NCI-H510A treated with DMSO at 0.1 percent for 48 hours (cell line): ENCODE measurements at places on chromosomes 16 and 17.

- DNase-seq: peak; percentile 86
Measured at GRCh38 chr17:41695954-41696757, 7.5 kb downstream of the EIF1 start.

DNA sequence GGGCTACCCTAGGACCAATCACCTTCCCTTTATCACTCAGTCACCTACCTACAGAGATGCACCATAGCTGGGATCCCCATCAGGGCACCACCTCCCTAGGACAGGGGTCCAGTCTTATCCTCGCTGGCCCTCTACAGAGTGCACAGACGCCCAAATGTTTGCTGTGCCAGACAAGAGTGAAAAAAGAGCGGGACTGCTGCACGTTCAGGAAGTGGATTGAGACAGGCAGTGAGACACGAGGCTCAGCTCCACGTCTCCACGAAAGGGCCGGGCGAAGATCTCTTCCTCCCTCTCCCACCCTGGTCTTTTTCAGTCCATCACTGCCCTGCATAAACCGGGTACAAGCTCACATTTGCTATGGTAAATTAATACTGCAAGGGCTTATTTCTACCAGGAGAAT, 95.5 kb downstream of the ZFHX3 start:
- no peak for DNase-seq

DNA sequence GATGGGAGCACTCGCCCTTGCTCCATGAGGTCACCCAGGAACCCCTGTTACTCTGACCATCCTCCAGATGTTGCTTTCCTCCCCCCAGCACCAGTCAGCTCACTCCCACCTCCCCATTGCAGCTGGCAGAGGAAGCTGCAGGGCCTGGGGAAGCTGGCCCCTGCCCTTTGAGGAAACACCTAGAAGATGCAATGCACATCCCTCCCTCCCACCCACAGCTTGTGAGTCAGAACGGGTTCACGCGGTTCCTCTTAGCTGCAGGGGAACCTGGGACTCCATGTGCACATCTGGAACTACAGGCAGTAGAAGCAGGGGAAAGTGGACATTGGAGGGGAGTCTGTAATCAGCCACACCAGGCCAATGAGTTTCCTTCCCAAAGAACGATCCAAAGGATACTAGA, 96.9 kb downstream of the KATNIP start:
- DNase-seq: no peak

DNA sequence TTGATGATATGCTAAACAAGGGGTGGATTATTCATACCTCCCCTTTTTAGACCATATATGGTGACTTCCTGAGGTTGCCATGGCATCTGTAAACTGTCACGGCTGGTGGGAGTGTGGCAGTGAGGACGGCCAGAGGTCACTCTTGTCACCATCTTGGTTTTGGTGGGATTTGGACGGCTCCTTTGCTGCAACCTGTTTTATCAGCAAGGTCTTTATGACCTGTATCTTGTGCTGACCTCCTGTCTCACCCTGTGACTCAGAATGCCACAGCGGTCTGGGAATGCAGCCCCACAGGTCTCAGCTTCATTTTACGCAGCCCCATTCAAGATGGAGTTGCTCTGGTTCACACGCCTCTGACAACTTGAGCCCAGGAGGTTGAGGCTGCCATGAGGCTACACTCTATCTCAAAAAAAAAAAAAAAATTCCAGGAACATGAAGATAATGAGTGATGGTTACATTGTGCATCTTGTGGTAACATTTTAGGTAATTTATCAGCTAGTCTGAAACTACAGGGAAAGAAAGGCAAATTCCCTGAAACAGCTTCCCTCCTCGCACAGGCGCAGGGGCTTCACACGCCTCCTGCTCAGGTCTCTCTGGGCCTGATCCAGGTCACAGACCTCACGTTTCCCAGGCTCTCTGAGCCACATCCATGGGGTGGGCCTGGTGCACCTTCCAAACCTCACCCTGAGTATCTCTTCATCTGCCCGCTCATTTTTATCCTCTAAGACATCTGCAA, 15.3 kb upstream of the UBE2I start:
- DNase-seq: no peak

GRCh38 chr16:54594601-54595391, 308.2 kb upstream of the IRX3 start:
- no peak for DNase-seq

GRCh38 chr17:51371732-51372151, 111.4 kb downstream of the UTP18 start:
- DNase-seq: peak; percentile 77

DNA sequence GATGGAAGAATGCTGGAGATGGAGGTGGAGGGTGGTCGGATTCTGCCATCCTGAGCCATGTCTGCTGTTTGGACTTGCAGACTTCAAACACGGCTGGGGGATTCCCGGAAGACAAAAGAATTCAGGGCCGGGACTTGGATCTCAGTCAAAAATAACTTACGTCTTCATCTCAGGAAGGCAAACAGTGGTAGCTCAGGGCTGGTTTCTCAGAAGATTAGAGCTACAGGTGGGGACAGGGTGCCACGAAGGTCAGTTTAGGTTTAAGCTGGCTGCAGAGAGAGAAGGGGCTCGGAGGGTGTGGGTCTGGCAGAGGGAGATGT, 4.3 kb upstream of the RHBDL3 start:
- no peak for DNase-seq

GRCh38 chr16:88861359-88861758, 4.4 kb downstream of the TRAPPC2L start:
- no peak for DNase-seq

DNA sequence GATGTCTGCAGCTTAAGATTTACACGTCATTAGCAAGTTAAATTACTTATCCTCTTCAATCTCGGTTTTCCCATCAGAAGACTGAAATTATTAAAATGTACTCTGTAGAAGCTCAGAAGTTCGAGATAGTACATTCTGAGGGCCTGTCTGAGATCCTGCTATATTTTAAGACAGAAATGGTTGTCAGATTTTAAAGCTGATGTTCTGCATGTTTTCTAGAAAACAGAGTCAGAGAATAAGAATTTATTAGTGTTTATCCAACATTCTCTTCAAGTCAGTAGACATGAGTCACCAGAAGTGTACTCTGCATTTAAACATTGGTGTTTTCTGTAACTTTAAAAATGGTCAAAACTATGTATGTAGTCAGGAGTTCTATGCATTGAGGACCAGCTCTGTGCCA, 155.2 kb upstream of the MYOCD start:
- DNase-seq: no peak

- DNase-seq: no peak
Measured at GRCh38 chr17:9339958-9340357, 235.7 kb downstream of the STX8 start.

GRCh38 chr17:1227917-1228780, 42.1 kb upstream of the BHLHA9 start:
- no peak for DNase-seq

DNA sequence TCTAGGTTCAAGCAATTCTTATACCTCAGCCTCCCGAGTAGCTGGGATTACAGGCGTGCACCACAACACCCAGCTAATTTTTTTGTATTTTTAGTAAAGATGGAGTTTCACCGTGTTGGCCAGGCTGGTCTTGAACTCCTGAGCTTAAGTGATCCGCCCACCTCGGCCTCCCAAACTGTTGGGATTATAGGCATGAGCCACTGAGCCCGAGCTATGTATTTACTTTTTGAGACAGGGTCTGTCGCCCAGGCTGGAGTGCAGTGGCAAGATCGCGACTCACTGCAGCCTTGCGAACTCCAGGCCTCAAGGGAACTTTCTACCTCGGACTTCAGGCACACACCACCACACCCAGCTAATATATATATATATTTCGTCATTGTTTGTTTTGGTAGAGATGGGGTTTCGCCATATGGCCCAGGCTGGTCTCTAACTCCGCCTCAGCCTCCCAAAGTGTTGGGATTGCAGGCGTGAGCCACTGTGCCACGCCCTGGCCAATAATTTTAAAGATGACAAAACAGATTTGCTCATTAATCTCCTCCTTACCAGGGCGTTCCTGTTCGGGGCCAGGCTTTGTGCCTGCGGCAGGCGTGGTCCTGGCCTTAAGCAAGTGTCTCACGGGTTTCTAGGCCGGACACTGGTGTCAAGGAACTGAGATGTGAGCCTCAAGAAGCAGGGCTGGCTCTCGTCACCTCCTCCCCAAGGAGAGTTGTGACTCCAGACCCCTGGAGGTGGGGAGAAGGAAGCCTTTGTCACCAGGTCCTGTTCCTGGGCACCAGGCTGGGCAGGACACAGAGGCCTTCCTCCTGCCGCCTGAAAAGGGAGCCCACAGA, 4.3 kb upstream of the NPW start:
- no peak for DNase-seq

DNA sequence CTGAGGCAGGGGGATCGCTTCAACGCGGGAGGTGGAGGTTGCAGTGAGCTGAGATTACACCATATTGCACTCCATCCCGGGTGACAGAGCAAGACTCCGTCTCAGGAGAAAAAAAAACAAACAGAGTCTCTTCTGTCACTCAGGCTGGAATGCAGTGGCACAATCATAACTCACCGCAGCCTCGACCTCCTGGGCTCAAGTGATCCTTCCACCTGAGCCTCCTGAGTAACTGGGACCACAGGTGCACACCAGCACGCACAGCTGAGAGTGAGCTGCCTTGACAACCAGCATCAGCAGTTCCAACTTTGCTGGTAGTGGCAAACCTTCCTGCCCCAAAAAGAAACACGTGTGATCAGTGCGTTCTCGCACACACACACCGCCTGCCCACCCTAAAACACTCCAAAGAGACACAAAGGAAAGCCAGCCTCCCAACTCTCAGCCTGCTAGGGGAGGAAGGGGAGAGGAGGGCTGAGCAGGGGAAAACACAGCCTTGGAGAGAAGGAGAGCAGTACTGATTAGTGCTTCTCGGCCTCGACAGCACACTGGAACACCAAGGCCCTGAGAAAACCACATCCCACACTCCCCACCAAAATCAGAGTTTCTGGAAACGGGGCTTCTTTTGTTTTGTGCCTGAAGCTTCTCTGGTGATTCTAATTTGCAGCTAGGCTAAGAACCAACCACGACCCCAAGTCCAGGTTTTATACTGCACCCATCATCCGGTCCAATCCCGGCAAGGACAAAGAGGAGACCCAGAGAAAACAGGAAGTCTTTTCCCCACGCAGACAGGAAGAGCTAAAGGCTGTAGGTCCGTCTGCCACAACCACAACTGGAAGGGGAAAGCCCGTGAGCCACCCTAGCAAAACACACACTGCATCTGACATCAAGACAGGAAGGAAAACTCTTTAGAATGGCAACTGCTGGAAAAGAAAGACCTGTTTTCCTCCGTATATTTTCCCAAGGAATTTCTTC, 28.8 kb downstream of the ZCCHC14 start:
- DNase-seq: no peak

DNA sequence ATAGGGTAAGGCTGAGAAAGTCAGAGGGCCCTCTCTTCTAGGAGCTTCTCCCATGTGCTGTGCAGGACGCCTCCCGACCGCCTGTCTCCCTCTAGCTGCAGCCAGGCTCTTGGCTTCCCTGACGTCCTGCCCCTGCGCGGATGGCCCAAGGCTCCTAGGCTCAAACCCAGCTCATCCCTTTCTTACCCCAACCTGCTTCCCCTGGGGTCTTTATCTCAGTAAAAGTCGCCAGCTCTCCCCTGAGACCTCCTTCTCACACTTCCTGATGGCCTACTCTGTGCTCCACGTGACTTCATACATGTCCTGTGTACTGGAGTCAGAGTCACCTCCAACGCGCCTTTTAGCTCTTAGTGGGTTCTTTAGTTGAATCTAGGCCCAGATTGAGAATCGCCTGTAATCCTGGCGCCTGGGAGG, 1.1 kb upstream of the ZNF747 start:
- DNase-seq: peak; percentile 88

DNA sequence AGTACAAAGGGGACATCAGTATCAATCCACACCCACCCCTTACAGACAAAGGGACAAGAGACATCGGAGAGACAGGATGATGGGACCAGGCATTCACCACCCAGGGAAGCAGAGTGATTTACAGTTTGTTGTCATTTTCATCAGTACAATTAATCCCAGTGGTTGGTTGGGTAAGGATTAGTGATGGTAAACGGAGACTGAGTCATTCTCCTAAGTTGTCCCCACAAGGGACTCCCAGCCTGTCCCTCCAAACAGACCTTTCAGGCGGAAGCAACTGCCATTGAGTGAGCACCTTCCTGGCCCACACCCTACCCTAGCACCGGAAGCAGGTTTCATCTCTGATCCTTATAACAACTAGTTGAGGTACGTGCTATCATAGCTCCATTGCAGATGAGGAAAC, 11.2 kb downstream of the PPL start:
- DNase-seq: no peak

DNA sequence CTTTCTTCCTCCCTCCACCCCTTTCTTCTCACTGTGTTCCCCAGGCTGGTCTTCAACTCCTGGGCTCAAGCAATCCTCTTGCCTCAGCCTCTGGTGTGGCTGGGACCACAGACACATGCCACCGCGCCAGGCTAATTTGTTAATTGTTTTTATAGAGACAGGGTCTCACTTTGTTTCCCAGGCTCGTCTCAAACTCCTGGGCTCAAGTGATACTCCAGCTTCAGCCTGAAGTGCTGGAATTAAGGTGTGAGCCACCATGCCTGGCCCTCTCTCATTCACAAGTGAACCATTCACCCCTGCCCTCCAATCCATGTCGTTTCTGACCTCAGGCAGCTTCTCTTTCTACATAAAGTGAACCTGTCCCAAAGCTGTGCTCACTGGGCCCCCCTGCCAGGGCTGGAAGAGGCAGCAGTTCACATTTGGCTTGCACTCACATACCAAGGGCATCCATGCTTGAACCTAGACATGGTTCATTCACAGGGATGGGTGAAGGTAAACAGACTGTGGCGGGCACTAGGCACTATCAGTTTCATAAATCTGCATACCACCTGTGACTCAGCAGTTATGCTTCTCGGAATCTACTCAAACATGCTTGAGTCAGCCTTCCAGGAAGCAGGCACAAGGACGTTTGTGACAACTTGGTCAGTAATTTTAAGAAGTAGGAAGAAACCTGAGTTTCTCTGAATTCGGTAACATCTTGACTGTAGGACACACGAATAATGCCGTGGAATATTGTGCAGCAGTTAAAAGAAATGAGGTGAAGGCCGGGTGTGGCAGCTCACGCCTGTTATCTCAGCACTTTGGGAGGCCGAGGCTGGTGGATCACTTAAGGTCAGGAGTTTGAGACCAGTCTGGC, 6.0 kb upstream of the RNF213 start:
- DNase-seq: peak; percentile 88

DNA sequence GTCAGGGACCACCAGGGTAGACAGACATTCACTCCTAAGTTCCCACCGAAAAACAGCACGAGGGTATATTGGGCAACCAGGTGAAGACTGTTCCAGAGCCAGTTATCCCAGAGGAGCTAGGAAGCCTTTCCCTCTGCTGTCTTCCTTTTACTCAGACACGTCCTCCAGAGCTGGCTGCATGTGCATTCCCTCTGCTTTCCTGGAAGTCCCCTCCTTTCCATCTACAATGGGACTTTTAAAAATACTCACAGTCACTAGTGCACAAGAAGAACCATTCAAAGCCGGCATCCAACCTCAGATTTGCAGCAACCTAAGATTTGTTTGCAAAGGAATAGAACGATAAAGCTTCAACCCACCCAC, 32.5 kb upstream of the CRISPLD2 start:
- no peak for DNase-seq
